Natural killer cell (primary cell): ENCODE measurements at places on chromosomes 7 and 10. TPM values are rescaled to one million over a fixed set of nuclear protein-coding genes. Genes with fewer than 3 reads are reported as not detected.

The LDB1 gene
- 103 TPM for total RNA-seq

The TUBAL3 gene
- not detected for total RNA-seq

The CTTNBP2 gene
- total RNA-seq = 0.10 TPM

The NSUN6 gene
- total RNA-seq = 25.7 TPM

The SPDYE5 gene
- total RNA-seq = not detected

The PIK3AP1 gene
- total RNA-seq = 97.1 TPM

The ZNF33B gene
- 17.8 TPM for total RNA-seq

The RELN gene
- total RNA-seq = not detected

The FAM131B gene
- 2.8 TPM for total RNA-seq

The TRIM8 gene
- 86.2 TPM for total RNA-seq

The PRTFDC1 gene
- 1.2 TPM for total RNA-seq
